ENCODE measurements at places on chromosomes 13 and 19.

DNA sequence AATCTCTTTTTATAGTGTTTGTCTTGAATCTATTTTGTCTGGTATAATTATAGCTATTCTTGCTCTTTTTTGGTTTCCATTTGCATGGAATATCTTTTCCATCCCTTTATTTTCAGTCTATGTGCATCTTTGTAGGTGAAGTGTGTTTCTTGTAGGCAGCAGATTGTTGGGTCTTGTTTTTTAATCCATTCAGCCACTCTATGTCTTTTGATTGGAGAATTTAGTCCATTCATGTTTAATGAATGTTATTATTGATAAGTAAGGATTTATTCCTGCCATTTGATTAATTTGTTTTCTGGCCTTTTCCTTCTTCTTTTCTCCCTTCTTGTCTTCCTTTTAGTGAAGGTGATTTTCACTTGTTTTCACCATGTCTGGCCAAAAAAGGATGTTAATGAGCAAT is 11.7 kb upstream of the ZDHHC20 start:
- DNase-seq = no peak

- DNase-seq = peak; percentile 43
These were observed 60.0 kb upstream of the LRCH1 start for GRCh38 chr13:46492946-46493345.

DNA sequence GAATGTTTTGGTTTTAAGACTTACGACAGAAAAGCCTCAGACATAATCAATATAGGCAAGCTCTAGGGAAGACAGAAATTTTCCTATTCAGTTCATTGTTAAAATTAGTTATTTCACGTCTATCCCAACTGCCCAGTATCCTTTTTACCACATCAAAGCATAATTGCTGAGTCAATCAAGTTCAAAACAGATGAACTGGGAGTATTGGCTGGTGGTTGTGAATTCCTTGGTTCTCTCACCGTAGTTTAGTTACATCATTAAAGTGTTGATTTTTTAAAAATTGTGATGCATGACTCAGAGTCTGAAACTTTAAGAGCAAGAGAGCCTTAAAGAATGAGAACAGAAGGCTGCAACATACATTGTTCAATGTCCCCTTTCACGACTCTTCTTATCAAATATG is 143.3 kb upstream of the FREM2 start:
- no peak for DNase-seq

GRCh38 chr19:39332293-39332692 is 3.5 kb downstream of the GMFG start:
- no peak for DNase-seq

DNA sequence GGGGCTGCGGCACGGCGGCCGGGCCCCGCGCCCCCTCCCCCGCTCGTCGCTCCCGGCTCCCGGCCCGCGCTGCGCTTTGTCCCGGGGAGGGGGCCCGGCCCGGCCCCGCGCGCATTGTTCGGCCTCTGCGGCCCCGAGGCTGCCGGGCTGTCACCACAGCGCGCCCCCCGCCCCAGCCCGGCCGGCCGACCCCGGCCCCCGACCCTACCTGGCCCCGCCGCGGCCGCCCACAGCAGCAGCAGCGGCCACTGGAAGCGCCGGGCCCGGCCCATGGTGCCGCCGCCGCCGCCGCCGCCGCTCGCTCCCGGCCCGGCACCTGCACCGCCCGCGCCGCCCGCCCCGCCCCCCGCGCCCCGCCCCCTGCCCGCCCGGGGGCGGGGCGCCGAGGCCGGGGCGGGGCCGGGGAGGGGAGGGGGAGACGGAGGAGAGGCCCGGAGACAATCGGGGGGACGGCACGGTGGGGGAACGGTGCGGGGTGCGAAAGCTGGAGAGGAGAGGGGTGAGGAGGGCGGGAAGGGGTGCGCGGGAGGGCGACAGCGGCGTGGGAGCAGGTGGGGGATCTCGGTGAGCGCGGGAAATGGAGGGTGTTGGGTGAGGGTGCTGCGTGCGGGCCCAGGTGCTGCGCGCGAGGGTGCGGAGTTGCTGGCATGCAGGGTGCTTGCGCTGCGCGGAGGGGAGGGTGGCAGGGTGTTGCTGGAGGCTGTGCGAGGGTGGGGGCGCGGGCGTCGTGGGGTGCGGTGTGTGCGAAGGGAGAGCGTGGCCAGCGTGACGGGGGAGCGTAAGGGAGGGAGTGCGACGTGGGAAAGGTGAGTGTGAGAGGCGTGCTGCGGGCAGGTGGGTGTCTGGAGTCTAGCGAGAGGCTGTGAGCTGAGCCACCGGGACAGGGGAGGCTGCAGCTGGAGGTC is at the start of gene CADM4:
TSS of gene CADM4 (minus strand) at position 332 of the 905 bp plus-strand sequence. CDS start at position 272, 60 bp downstream.
- DNase-seq = no peak

- peak; percentile 22 for DNase-seq
These were observed 134.8 kb downstream of the NUFIP1 start for GRCh38 chr13:44854313-44855060.

GRCh38 chr13:91240341-91240740 is 107.1 kb upstream of the MIR17HG start:
- DNase-seq = no peak

- no peak for DNase-seq
These were observed 131.3 kb downstream of the LACC1 start for GRCh38 chr13:44011036-44011435.

DNA sequence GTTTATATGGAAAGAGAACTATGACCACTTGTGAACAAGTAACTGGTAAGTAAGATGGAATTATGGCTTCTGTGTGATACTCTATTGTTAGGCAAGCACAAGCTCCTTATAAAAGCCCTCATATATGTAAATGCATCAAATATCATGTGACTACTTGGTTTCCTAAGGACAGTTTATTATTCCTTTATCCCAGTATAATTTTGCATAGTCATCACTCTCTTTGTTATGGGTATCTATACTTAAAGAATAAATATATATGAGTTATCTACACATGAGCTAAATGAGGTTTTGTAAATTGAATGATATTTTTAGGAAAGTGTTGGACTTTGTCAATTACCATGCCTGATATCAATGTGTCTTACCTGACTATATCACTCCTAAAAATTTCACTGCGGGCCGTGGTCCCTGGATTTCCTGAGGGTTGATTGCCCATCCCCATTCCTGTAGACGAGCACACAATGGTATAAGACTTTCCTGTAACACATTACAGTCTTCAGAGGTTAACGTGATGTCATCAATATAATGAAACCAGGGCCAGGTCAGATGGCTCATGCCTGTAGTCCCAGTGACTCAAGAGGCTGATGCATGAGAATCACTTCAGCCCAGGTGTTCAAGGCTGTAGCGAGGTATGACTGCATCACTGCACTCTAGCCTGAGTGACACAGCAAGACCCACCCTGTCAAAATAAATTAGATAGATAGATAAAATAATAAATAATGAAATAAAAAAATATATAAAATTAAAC is 20.7 kb downstream of the ZNF844 start:
- no peak for DNase-seq

GRCh38 chr13:58306062-58306461 is 674.5 kb downstream of the PCDH17 start:
- DNase-seq = no peak

DNA sequence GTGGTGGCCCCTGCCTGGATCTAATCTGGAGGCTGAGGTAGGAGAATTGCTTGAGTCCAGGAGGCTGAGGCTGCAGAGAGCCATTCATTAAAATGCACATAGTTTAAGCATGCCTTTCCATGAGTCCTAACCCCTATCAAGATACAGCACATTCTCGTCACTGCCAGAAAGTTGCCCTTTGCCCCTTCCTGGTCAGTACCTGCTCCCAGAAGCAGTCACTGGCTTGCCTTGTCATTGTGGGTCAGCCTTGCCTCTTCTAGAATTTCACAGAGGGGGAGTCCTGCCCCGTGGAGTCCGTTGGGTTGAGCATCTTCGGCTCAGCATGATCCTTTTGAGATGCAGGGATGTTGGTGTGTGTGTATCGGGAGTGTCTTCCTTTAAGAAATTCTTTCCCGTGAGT is 10.8 kb downstream of the BICRA start:
- DNase-seq = no peak

DNA sequence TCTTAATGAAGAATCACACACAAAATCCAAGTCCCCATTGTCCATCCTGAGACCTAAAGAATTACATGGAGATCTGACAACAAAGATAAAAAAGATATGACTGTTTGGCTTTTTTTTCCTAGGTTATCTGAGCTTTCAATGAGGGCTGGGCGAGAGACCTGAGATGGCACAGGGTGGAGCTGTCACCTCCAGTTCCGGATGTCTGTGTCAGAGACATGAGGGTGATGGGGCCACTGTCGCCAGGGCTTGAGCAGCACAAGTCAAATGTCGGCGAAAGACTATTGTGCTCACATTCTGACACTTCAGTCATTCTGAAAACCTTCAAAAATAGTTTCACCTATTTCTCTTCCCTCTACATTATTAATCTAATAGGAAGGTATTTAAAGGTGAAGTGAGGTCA is 65.7 kb downstream of the SLC7A1 start:
- DNase-seq = no peak

GRCh38 chr19:46471811-46472543 is 614 bp upstream of the PNMA8A start:
- no peak for DNase-seq

- DNase-seq = peak; percentile 83
These were observed 19.7 kb downstream of the CEACAM16 start for GRCh38 chr19:44718441-44719261.

- no peak for DNase-seq
These were observed 17.3 kb upstream of the IL17D start for GRCh38 chr13:20686167-20686566.

GRCh38 chr13:74979703-74980102 is 502.3 kb downstream of the TBC1D4 start:
- no peak for DNase-seq

DNA sequence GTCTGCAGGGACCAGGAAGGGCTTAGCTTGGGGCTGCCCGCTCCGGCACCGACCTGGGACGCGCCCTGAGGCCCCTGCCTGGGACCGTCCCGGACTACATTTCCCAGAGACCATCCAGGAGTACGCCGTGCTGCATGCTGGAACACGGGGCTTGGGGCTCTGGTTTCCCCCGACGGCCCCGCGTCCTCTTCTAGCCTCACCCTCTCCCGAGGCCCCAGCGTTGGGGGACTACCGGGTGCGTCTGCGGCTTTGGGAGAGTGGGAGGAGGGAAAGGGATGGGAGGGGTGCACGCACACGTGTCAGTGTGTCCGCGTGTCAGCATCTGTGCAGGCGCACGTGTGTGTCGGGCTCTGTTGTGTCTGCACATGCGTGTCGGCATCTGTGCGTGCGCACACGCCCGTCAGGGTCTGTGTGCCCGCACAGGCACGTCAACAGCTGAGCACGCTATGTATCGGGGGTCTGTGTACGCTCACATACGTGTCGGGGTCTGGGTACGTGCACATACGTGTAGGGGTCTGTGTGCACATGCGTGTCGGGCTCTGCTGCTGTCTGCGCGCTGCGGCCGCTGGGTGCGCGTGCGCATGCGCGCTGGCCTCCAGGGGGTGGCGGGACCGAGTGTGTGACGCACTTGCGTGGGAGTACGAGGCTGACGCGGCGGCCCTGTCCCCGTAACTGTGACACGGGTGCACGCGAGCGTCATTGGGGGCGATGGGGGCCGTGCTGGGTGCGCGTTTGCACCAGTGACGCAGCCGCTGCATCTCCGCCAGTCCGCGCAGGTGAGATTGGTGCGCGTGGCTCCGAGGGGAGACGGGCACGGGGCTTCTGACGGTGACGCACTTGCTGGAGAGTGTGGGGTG is at the start of gene ZNF331:
TSS of gene ZNF331 (plus strand) at position 625 of the 857 bp plus-strand sequence. CDS start 31,232 bp downstream, outside the sequence.
- peak; percentile 87 for DNase-seq

GRCh38 chr13:74162782-74163181 is 28.6 kb upstream of the KLF12 start:
- DNase-seq = no peak

DNA sequence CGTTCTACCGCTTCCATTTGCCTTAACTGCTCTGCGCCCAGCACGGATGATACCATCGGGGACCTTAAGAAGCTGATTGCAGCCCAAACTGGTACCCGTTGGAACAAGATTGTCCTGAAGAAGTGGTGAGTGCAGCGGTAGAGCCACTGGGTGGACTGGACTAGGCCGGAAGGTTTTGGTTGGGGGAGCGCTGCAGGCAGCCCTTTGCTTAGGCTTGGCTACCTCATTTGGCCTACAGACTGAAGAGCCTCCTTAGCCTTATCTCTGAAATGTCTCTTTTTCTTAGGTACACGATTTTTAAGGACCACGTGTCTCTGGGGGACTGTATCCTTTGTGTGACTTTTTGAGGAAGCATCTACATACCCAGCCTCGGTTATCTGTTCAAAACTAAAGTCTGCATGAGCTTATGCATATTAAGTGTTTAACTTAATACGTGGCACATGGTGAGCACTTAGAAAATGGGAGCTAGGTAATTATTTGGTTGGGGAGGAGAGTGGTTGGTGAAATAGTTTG is 889 bp downstream of the UBL5 start:
- no peak for DNase-seq

DNA sequence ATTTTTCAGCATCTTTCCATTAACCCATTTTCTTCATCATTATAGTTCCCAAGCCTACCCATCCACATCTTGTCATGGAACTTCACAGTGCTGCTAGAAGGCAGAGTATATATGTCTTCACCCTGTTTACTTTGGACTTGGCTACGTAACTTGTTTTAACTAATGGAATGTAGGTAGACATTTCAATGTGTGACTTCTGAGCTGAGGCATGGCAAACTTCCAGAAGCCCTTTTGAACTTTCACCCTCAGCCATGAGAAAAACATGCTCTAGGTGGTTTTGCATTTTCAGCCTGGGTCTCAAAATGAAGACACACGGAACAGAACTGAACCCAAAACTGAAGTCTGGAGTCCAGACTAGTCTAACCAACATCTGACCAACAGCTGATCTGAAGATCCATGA is 3.2 kb downstream of the TEX30 start:
- DNase-seq = no peak

GRCh38 chr19:3497757-3498520 is 2.5 kb downstream of the DOHH start:
- DNase-seq = no peak

DNA sequence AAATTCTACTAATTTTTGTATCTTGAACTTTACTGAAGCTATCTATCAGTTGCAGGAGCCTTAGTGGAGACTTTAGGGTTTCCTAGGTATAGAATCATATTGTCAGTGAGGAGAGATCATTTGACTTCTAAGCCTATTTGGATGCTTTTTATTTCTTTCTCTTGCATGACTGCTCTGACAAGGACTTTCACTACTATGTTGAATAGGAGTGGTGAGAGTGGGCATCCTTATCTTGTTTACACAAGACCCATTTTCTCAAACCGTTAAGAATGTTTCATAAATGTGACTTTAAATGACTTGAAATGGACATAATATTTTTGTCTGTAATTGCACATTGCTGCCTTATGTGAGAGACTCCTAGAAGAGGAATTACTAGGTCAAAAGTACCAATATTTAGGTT is 17.9 kb upstream of the CSNK1A1L start:
- DNase-seq = no peak

Data from right kidney (tissue), 9 donors.